Hepatic stellate cell (primary cell): ENCODE measurements at places on chromosomes 6 and 20.

DNA sequence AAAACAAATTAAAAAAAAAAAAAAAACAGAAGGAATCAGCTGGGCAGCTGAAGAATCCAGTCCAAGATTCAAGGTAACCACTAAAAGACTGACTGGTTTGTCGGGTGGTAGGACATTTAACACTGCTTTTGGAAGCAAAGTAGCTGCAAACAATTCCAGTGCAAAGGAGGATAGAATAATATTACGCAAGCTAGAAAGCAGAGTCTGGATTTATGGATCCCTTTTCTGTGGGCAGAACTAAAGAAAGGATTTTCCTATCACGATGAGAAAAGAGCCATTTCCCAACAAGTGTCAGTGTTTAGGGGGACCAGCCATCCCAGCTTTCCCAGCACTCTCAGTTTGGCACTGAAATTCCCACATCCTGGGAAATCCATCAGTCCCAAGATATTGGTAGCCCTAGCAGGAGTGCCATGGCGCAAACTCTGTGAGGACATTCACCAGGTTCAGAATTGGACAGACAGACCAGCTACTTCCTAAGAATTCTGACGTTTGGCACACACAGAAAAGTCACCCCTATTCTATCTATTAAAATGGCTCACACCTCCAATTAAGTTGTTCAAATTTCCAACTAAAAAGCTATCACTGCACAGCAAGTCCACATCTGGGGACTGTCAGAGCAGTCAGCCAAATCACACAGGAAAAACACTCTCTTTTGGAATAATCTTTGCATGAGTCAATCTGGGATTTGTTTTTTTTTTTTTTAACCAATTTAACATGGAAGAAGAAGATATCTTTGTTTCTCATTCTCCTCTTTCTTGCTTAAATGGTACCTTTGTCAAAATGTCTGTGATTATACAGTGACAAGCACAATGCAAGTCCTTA, 356.8 kb upstream of the ARID1B start:
- DNase-seq = peak; percentile 22

DNA sequence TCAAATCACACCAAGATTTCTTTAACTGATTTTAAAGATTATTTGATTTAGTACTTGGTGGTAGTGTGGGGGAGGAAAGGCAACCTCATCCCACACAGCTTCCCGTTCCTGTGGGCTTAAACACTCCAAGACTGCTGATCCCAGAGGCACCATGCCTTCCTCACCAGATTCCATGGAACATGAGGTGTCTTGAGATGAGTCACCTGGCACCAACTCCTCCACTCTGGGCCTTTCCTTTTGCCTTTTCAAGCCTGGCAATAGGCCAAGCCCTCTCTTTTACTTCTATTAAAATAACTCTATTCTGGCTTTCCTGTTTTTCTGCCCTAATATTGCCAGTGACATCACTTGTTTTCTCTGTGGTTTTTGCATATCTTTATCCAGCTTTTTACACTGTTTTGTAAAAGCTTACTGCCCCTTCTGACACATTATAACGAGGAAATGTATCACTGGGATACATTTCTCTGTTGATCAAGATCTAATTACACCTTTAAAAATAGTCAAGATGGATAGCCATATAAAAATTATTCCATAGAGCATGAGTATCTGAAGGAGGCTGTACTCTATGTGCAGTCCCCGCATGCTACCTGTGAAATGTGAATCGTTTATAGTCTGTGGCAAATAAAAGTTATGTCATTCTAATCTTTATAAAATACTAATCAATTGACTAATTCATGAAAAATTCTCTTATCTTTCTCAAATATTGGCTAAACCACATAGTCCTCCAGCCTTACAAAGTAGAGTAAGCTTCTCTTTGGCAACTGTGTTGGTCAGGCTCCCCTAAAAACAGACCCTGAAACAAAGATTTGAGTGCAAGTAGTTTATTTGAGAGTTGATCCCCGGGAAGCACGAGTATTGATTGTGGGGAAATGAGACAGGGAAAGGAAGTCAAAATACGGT, 257.8 kb upstream of the KCNQ5 start:
- peak; percentile 69 for DNase-seq

DNA sequence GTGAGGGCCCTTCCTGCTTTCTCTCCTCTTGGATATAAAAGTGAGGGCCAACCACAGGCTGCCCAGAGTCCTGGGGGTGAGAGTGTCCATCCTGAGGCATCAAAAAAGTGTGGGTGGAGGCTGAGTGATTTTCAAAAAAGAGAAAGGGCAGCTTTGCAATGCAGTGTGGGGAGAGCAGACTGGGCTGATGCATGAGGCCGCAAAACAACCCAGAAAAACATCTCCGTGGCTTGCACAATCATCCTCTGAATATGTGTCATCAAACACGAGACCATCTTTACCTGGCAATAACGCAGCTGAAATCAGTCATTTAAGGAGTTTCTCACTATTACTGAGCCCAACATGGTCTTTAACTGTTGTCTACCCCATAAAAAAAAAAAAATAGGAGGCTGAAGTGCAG, 191.2 kb upstream of the SOX4 start:
- DNase-seq = no peak

GRCh38 chr6:138087593-138088325, 19.5 kb downstream of the PERP start:
- no peak for DNase-seq

DNA sequence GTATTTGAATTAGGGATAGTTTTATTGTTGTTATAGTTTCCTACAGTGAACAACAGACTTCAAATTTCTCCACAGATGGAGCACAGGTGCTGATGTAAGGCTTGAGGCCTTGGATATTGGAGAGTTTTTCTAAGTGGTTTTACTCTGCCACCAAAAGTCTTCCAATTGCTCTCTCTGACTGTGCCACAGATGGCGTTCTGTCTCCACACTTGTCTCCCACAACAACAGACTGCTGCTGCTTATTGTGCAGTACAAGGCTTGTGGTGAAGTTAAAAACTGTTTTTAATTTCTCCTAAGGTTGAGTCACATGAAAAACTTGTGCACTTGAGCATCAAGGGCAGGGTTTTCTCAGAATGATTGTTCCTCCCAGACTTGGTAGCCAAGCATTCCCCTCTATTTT, 460.9 kb upstream of the KHDRBS2 start:
- no peak for DNase-seq

DNA sequence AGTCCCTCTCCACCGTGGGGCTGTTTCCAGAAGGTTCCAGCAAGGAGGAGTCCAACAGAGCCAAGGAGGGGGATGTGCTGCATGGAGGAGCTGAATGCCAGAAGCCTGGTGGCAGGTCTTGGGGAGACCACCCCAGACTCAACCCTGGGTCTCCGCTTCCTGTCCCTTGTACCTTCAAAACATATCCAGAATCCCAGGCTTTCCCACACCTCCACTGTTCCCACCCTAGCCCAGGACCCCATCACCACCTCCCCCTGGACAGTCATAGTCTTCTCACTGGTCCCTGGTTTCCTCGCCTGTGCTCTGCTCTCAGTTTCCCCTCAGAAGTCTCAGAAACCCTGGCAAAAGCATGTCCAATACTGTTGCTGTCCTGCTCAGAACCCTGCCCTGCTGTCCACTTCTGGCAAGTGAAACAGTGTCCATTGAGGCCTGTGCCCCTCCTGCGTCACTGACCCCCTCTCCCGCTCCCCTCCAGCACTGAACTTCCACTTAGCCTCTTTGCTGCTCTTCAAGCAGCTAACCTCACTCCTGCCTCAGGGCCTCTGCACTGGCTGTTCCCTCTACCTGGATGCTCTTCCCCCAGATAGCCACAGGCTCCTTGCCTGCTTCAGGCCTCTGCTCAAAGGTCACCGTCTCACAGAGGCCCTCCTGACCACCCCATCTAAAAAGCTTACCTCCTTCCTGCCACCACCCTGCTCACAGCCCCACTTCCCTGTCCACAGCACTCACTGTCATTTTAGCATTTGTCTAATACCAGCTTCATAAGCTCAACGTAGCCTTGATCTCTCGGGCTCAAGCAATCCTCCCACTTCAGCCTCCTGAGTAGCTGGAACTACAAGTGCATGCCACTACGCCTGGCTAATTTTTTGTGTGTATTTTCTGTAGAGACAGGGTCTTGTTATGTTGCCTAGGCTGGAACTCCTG, 169.2 kb downstream of the GRM4 start:
- DNase-seq = no peak

- no peak for DNase-seq
Measured at GRCh38 chr20:23971310-23971709, 17.3 kb downstream of the GGTLC1 start.

- DNase-seq = peak; percentile 48
Measured at GRCh38 chr20:32189691-32190615, 17.6 kb downstream of the PLAGL2 start.

DNA sequence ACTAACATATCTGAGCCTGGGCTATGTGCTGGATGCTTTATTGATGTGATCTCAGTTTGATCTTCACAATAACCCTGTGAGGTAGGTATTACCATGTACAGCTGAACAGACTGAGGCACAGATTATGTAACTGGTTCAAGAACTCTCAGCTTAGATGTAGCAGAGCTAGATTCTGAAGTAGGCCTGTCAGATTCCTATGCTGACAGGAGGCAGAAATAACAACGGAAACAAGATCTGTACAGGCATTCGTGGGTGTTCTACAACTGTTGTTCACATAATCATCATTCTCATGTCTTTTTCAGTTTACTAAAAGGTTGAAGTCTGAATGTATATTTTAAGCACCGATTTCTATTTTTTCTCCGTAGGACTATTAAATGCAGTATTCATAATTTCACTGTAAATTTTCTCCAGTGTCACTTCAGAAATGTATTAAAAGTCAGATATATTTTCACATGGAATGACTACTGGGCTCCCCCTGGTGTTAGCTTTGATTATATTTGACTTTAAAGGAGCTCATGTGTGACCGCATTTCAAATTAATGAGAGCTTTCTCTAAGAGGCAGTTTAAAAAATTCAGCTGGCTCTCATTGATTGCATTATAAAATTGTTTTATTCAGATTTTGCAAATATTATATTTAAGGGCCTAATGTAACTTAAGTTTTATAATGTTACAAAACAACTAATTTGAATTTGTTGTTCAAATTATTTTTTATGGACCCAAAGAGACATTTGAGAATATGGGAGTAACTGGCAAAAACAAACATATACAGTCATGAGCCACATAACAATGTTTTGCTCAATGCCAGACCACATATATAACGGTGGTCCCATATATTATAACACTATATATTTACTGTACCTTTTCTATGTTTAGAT, 36.4 kb upstream of the SLC17A4 start:
- peak; percentile 23 for DNase-seq

GRCh38 chr6:31414771-31415265, 11.4 kb downstream of the MICA start:
- no peak for DNase-seq
